Activated CD4-positive, CD25-positive, alpha-beta regulatory T cell treated with anti-CD3 and anti-CD28 coated beads, Interleukin-2, amount 50 U/mL, for 16 hours (primary cell): ENCODE measurements at places on chromosomes 4 and X.

DNA sequence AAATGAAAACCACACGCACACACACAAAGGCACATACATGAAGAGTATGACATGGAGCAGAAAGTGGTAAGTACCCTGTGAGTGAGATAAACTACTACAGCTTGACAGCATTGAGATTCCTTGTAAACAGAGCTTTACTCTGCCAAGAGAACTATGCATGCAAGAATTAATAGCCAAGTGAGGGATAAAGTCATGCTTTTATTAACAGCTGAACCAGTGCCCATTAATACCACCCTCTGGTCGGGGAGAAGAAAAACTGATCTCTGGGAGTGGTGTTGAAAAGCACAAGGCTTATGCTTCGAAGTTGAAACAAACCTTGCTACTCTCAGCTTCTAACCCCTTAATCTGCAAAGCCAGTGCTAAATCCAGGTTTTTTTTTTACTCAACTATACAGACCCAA lies 95.9 kb upstream of the C1QTNF7 start:
- no peak for DNase-seq

GRCh38 chr4:168487282-168488035 lies 7.2 kb upstream of the DDX60L start:
- no peak for DNase-seq

GRCh38 chr4:19806865-19807264 lies 444.8 kb upstream of the SLIT2 start:
- no peak for DNase-seq

DNA sequence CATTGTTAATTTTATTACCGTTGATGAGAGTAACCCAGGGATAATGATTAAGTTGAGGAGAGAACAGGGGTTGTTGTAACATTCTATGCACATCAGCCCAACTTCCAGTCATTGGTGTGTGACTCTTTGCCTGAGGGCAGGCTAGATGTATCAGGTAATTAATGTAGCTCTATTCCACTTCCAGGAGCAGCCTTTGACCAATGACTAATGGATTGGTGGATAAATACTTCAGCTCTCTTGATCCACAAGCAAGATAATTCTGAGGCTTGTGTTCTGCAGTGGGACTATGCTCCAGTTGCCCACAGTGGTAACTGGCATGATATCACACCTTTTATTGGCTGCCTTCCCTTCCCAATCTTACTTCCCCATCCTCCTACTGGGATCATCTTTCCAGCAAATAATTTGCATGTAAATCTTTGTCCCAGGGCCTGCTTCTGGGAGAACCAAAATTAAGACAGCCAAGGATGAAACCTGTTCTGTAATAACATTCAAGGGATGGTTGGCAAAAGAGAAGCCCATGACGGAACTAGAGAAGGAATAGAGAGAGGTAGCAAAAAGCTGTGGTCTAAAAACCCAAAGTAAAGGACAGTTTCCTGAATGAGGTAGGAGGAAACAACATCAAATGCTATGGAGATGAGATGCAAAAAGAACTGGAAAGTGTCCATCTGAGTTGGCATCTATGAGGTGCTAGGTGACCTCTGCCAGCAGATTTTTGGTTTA lies 241.4 kb upstream of the RPS6KA3 start:
- no peak for DNase-seq

- no peak for DNase-seq
Observed at GRCh38 chr4:177450426-177451107, 8.3 kb upstream of the AGA start.

- DNase-seq: no peak
Observed at GRCh38 chrX:131987252-131987651, 35.9 kb upstream of the STK26 start.

DNA sequence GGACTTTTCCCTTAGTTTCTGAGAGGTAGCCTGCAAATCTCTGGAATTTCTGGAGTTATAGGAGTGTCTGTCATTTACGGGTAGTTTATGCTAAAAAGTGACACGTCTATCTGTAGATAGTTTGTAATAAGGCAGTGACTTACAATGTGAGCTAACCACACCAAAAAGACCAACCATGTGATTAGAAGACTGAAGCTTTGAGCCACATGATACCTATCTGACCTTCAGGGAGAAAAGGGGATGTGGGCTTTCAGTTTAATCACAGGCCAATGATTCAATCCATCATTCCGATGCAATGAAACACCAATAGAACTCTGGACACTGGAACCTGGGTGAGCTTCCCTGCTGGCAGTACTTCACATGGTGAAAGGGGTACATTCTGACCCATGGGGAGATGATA lies 254.6 kb upstream of the GK2 start:
- DNase-seq: no peak

GRCh38 chr4:98963538-98964433 lies 31.7 kb upstream of the METAP1 start:
- no peak for DNase-seq

DNA sequence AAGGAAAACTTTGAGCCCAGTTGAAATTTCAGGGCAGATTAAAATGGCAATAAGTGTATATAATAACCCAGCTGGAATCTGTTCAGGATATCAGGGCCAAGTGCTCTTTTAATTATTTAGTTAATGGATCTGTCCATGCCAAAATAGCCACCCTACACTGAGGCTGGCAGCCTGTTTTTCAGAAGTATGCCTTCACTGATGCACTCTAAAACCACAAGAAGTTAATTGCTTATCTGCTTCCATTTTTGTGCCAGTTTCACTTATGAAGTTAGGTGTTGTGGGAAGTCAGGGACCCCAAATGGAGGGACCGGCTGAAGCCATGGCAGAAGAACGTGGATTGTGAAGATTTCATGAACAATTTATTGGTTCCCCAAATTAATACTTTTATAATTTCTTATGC lies 960.3 kb downstream of the C4orf33 start:
- DNase-seq: no peak

DNA sequence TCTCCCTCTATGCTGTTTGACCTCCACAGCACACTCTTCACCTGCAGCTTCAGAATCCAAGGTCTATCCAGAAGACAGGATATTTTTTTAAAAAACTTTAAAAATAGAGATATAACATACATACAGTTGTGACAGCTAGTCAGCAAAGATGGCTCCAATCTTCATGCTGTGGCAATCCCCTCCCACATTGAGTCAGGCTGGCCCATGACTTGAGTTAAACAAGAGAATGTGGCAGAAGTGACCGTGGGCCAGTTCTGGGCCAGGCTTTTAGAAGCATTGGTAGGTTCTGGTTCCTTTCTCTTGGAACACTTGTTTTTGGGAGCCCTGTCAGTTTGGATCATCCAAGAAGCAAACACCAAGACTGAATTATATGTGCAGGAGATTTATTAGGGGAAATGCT lies 36.1 kb upstream of the REPS2 start:
- DNase-seq: no peak

GRCh38 chr4:85862896-85863295 lies 387.9 kb downstream of the ARHGAP24 start:
- no peak for DNase-seq

DNA sequence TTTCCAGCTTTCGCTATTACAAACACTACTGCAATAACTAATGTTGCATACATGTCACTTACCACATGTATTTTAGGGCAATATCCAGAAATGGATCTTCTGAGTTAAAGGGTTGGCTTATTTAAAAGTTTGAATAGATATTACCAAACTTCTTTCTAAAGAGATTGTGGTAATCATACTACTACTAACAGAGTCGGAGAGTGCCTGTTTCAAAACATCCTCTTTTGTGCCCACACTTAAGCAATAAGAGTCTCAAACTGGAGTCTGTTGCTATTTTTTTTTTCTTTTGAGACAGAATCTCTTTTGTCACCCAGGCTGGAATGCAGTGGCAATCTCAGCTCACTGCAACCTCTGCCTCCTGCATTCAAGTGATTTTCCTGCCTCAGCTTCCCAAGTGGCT lies 35.8 kb downstream of the FGFBP1 start:
- no peak for DNase-seq

GRCh38 chr4:53608649-53609048 lies 17.4 kb upstream of the LNX1 start:
- no peak for DNase-seq
